Cardiac septum (tissue), 1 donor: ENCODE measurements at places on chromosomes 3 and 15.

GRCh38 chr3:40387001-40387894, at the start of gene ENTPD3:
TSS of gene ENTPD3 (plus strand) at chr3:40387184. CDS start at chr3:40388058, 874 bp downstream.
- no peak for DNase-seq

GRCh38 chr3:86251781-86252180, 739.2 kb downstream of the VGLL3 start:
- DNase-seq: no peak

GRCh38 chr15:37891766-37892368, 42.6 kb upstream of the TMCO5A start:
- DNase-seq: no peak

- DNase-seq: no peak
Observed at GRCh38 chr3:40310705-40311104, 1.2 kb downstream of the EIF1B start.

DNA sequence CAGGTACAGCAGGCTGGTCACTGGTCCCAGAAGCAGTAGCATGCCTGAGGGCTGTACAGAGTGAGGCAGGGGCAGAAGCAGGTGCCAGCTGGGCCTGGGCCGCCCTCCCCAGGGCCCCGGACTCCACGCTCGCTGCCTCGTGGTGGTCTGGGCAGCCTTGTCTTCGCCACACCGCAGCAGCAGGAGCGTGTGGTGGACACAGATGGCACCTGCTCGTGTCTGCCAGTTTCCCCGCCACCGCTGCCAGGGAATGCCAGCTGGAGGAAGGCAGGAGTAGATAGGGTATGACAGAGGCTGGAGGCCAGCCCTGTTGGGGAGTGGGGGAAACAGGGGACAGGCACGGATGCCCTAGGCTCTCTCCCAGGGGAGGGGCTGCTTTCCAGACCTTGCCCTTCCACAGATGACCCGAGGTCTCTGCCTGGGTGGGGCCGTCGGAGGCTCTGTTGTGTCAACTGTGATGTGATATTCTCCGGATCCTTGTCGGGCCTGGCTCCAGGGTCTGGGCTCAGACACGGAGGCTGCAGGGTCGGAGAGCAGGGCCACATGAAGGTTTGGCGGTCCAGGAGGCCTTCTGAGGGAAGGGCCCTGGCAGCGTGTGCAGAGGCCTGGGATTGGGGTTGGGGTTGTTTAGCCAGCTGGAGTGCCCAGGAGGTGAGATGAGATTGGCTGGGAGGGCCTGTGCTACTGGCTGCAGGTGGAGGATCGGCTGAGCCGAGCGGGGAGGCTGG, 33.6 kb downstream of the GOLGA6L10 start:
- DNase-seq: peak; percentile 82

DNA sequence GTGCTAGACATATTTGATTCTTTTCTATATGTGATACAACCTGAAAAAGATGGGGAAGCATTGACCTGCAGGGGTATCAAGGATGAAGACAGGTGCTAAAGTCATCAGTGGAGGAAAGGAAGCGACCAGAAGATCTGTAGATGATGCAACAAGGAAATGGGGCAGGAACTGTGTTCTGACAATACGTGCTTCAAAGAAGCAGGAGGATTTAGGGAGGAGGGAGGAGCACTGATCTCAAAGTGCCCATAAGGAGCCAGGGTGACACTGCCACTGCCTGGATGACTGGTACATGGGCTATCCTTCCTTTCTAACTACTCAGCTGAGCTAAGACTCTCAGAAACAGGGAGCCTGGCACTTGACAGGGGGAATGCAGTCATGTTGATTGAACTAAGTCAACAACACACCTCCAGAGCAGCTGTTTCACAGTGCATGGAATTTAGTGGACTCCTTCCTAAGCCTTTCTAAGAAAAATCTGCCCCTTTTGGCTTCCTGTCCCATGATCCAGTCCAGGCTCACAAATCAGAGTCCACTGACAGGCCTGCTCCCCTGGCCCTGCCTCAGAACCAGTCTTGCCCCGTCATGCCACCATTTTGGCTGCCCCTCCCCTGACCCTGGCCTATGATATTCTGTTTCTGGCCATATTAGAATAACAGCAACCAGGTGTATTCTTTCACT, 12.0 kb downstream of the LYSMD4 start:
- no peak for DNase-seq

- DNase-seq: no peak
Observed at GRCh38 chr3:171297951-171298350, 162.3 kb downstream of the TNIK start.

- DNase-seq: no peak
Observed at GRCh38 chr3:138297059-138297607, 32.5 kb downstream of the NME9 start.

DNA sequence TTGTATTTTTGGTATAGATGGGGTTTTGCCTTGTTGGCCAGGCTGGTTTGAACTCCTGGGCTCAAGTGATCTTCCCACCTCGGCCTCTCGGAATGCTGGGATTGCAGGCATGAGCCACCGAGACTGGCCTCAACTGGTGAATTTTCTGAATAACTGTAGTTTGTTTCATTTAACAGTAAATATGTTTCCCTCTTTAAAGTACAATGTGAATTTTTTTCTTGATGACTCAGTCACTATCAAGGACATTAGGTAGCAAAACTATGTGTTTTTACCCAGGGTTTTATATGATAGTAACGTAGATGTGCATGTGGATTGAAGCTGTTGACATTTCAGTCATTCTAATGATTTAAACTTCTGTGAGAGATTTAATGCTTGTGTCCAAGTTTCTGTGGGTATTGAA, 40.2 kb upstream of the MAPKBP1 start:
- DNase-seq: no peak

GRCh38 chr15:91243826-91244225, 143.8 kb downstream of the SV2B start:
- no peak for DNase-seq

DNA sequence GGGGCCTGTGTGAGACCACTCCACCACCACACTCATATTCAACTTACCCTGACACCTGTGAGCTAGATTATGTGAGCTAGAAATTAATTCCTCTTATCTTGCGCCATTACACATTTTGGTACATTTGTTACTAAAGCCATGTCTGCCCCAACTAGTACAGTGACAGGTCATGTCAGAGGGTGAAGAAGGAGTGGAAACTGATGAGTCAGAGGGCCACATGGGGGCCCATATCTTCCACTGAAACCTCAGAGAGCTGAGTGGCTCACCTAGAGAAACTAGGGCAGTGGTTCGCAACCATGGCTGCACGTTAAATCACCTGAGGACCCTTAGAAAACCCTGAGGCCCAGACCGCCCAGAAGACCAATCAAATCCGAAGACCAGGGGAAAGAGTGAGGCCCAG, 15.7 kb upstream of the MEF2A start:
- no peak for DNase-seq

- no peak for DNase-seq
Observed at GRCh38 chr3:165895919-165896318, 58.7 kb upstream of the BCHE start.

GRCh38 chr3:5929027-5929426, 741.5 kb downstream of the EDEM1 start:
- no peak for DNase-seq

- DNase-seq: peak; percentile 38
Observed at GRCh38 chr3:126519506-126520455, 2.2 kb upstream of the UROC1 start.

DNA sequence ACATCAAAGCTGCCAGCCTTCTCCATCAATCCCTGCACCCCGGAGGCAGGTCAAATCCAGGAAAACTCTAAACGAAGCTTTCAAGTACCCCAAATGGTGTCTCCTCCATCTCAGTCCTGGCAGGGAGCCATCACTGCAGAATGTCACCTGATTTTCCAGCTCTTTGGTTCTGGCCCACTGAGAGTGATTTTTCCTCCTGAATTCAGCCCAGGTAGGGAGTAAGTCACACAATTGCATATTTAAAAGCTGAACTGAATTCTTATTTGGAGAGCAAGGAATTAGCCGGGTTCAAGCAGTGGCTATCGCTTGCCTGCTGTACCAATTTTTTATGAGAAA, 5.3 kb downstream of the RFTN1 start:
- no peak for DNase-seq

DNA sequence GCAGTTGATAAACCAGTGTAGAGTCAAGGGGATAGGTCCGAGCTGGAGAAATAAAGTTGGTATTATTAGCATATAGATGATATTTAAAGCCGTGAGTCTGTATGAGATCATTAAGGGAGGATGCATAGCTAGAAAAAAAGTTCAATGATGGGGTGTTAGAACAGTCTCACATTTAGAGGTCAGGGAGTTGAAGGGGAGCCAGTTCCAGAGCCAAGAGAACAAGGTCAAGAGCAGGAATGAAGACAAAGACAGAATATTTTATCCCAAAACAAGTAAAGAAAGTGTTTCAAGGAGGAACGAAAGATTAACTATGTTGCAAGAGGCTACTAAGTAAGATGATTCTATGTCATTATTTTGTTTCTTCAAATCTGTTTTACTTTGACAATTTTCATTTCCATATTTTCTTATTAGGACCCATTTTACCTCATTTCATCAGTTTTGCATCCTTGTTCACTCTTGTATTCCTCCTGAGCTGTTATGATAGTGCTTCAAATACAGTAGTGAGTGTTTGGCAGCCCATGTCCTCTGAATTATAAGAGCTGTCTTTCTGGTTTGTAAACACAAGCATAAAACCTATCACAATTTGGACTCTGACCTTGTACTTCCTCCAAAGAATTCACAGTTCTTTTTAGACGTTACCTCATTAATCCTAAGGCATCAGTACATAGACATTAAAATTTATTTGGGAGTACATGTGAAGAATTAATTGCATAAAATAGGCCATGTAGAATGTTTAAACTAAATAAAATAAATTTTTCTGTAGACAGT, 695.7 kb upstream of the NECTIN3 start:
- DNase-seq: no peak

GRCh38 chr3:180117381-180118163, 80.8 kb upstream of the PEX5L start:
- DNase-seq: no peak

GRCh38 chr3:69647081-69647480, 92.2 kb upstream of the MITF start:
- no peak for DNase-seq

GRCh38 chr3:171126478-171127209, 100.1 kb upstream of the SLC2A2 start:
- no peak for DNase-seq

DNA sequence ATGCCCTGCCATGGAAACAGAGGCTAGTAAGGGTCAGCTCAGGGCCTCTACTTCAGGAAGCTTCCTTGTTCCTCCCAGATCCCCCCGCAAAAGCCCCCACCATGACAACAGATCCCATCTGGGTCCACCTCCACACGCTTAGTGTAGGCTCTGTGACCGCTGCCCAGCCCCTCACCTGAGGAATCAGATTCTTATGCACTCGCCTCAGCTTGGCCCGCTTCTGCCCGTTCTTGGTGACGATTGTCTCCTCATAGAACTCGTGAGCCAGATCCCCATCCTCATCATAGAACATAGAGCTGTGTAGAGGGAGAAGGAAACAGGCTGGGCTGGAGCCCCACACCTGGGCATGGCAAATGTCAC, 1.9 kb downstream of the TUSC2 start:
- no peak for DNase-seq

- no peak for DNase-seq
Observed at GRCh38 chr3:71987089-71987735, 202.3 kb upstream of the PROK2 start.

GRCh38 chr3:197466586-197467399, 89.0 kb downstream of the BDH1 start:
- no peak for DNase-seq

GRCh38 chr3:45785605-45786150, 10.7 kb downstream of the SLC6A20 start:
- DNase-seq: no peak

DNA sequence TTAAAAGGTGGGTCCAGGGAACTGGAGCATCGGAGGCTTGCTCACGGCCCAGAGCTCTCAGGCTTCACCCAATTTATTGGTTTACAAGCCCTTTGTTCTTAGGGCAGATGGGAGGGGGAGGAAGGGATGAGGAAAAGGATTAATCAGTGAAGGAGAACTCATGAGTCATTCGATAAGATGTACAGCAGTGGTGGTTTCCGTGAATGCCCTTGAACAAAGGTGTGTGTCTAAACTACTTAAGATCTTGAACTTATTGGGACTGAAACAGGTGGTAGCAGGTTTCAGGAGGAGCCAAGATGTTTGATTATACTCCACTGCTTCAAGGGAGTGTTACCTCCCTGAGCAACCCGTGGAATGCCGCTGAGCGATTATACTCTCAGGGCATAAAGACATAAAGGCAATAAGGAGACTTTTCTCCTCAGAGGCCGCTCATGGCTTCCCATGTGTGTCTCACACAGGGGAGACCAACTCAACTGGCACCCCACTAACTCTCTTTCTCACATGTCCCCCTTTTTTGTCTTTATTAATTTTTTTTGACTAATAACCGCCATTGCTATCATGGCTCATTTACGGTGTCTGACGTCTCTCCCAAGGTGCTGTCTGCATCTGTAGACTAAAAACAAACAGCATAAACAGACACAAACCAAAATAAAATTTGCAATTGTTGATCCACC, 17.3 kb upstream of the SLC28A2 start:
- no peak for DNase-seq

DNA sequence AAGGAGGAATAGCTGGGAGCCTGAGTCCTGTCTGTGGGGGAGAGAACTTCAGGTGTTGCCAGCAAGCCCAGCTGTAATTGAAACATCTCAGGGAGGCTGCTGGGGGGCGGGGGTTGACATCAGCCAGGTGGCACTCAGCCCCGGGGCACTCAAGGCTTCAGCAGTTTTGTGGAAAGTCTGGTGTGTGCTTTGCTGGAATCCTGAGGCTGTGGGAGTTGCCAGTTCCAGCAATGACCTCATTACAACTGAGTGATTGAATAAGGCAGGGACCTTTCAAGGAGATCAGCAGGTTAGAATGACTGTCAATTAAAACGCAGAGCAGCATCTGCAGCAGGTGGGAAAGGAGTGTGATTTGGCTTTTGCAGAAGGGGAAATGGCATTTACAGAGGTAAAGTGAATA, 75.7 kb downstream of the FAM43A start:
- no peak for DNase-seq

GRCh38 chr3:159127021-159127392, 325.2 kb downstream of the MFSD1 start:
- no peak for DNase-seq

DNA sequence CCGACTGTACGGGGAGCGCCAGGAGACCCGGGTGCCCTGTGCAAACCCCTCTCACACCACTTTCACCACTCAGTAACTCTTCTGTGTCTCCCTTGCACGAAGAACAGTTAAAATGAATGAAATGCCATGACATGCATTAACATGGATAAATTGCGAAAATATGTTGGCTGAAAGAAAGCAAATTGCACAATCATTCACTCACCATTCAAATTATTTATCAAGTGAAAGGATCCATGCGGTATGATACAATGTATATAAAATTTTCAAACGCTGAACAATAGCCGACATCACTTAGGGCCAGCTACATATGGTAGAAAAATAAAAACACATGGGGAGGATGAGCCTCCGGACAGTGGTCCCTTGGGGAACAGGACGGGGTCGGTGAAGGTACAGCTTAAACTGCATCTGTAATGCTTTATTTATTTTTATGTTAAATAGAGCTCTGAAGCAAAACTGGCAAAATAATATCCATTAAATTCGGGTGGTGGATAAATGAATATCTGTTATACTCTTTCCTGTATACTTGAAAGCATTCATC, 45.9 kb downstream of the SLC12A8 start:
- no peak for DNase-seq
